ENCODE measurements at places on chromosomes 5 and 9.

DNA sequence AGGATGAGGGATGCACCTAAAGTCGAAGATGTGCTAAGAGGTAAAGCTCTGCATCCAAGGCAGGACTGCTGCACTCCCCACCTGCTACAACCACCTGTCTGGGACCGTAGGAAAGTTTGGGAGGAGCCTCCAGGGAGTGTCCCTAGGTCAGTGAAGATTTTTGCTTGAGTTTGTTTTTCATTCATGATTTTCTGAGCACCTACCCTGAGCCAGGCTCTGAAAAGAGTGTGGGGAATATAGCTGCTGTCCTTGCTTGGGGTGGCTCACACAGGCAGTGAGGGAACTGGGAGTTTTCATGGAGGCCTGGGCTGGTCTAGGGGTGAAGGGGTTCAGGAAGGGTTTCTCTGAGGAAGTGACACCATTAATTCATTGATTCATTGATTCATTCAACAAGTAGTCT lies 48.9 kb downstream of the SAR1B start:
- no peak for DNase-seq

DNA sequence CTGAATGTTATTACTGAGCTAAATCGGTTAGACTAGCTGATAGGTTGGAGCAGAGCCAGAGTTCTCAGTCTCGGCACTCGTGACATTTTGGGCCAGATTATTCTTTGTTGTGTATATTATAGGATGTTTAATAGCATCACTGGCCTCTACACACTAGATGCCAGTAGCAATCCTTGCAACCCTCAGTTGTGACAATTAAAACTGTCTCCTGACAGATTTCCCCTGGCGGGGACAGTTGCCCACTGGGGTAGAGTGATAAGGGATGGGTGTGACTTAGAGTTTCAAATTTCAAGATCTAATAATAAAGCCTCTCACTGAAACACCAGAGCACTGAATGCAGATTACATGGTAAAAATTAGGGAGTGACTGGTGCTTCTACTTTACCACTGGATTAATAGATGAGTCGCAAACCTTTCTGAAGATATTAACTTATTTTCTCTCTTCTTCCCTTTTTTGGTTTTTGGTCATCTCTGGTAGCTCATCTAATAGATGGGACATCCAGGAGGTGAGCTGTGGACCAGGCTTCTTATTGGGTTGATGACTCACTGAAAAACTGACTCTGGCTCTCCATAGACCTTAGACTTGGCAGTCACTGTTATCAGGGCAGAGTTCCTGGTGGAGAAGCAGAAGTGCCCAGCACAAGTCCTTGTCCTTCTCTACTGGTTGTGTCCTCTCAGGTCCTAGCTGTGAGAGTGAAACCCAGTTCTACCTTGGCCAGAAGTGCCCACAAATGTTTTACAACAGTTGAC lies 150.3 kb downstream of the UNC13B start:
- no peak for DNase-seq

GRCh38 chr9:20512636-20513035 lies 109.7 kb downstream of the MLLT3 start:
- DNase-seq: no peak

DNA sequence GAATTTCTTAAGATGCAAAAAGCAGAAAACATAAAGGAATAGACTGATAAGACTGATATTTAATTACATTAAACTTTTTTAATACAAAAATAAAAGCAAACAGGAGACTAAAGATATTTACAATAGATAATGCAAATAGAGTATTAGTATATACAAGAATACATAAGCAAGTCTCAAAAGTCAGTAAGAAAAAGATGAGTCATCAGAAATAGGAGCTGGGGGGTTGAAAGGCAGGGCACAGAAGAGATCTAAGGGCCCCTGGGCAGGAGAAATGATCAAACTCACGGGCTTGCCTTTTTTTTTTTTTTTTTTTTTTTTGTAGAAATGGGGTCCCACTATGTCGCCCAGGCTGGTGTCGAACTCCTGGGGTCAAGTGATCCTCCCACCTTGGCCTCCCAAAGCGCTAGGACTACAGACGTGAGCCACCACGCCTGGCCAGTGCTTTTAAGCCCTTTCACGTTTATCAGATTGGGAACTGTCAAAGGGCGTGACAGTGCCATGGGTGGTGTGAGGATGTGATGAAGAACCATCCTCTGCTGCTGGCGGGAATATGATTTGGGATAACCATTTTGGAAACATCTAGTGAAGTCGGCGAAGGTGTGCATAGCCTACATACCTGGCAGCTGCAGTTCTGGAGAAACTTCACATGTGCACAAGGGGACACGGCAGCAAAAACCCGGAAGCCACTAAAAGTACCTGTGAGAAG lies 126.1 kb downstream of the CACNA1B start:
- no peak for DNase-seq

DNA sequence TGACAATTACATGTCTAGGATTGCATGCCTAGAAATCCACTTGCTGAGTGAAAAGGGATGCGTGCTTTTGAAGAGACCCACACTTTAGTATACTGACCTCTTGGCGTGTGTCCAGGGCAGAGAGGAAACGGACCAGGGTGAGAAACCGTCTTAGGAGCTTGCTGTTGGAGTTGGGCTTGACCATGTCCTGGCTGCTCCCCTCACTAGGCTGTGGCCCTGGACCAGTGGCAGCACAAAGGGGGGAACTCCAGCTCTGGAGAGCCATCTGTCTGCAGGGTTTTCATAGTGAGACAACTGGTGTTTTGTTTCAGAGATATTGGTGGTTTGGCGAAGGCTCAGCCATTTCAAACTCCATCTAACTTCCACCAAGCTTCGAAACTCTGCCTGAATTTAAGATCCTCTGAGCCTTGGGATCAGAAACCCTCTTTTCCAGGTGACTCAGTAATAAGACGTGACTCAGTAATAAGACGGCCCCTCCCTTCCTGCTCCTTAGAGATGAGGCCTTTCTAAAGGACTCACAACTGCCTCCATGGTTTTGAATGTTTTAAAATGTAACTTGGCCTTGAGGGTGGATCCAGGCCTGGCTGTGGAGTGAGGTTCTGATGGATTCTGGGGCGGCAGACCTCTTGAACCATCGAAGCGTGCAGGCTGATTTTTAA lies 165.8 kb downstream of the MELK start:
- peak; percentile 6 for DNase-seq

- DNase-seq: no peak
Observed at GRCh38 chr9:93258419-93258817, 74.5 kb downstream of the WNK2 start.

DNA sequence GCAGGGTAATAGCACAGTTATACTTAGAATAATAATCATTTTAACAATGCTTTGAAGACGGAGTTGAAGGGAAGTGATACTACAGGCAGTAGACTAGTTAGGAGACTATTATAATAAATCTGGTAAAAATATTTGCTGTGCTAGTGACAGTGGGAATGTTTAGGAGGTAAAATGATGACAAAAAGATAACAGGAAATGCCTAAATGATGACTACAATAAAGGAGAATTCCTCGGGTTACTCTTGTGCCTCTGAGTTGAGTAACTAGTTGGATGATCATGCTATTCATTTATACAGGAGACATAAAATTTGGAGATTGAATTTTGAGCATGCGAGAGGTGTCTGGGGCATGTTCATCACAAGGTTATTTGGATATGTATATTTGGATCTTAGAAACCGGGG lies 32.2 kb upstream of the PAM start:
- DNase-seq: no peak
